ENCODE measurements at places on chromosomes 4 and X.

GRCh38 chr4:54185866-54186265 lies 43.2 kb upstream of the PDGFRA start:
- no peak for DNase-seq

DNA sequence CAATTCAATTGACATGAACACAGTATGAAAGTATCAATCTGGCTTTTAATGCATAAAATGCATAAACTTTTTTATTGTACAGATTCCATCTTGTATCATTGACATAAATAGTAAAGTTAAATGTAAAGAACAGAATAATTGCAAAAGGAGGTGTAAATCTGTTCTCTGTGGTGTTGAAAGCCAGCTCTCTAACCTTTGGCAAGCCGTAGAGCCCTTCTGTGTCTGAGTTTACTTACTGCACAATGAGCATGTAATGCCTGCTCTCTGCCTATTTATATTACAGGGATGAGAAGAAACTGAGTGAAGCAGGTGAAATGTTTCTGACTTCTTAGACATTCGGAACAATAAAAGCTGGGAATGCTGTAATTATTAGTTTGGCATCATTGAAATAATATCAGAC lies 389.3 kb upstream of the EPHA5 start:
- no peak for DNase-seq

DNA sequence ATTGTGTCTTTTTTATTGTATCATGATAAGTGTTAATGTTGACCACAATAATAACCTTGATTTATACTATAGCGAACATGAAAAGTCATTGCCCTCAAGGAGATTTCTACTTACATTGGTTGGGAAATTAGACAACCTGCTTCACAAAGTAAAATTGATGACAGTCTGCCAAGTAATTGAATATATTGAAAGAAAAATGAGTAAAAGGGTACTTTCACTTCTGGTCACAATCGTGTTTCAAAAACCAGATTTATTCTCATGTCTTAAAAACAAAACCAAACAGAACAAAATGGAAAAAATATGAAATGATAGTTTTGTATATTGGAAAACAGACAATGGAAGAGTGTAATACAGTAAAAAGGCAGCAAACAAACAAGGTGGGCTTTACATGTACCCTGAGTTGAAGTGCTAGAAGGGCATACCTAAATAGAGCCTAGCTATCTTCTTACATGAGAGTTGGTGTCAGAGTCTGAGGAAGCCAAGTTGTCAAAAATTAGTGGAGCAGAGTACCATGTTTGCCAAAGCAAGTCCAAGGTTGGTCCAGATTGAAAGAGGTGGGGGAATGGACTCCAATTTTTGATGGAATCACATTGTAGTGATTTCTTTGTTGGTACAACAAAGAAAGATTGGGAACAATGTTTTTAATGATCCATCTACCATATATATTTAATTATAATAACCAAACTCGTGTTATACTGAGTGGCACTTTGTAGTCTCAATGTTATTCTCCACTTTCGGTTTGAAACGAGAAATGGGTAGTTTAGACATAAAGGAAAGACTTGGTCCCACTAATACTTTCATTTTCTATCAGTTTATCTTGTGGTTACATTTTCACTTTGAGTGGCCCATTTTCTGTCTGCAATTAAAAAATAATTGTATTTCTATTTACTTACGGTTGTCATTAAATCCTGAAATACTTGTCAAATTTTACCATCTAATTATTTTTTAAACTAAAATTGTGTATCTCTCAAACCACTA lies 775.6 kb downstream of the STIM2 start:
- DNase-seq: no peak

DNA sequence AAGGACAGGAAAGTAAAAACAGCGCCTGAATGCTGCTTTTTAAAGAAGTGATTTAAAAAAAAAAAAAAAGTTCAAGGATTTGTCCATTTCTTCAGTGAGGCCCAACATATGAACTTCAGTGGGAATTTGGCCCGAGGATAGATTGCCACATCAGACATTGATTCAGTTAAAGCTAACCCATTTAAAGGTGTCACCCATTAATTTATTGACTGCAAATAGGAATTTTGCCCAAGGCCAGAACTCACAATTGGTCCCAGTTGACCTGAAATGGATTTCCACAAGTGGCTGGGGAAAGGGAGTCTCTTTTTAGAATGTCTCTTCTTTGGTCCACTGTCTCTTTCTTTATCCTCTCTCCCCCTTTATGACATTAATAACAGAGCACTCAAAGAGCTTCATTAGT lies 86.5 kb upstream of the RPL34 start:
- DNase-seq: no peak

DNA sequence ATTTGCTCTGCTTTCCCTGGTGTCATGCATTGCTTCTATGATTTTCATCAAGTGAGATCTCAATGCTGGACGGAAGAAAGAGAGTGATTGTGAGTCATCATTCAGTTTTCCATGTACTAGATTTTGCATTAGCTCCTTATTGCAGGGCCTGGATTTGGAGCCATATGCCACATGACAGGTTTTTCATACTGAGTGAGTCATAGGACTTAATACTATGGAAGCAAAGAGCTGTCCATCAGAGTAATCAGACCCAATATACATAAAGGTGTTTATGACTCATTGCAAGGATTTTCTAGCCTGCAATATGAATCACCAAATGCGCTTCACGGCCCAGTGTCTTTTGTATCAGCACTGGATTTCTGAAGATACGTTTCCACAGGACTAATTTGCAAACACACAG lies 11.2 kb upstream of the TFDP3 start:
- DNase-seq: no peak

- DNase-seq: no peak
Measured at GRCh38 chrX:107442914-107443527, 6.4 kb upstream of the FRMPD3 start.

DNA sequence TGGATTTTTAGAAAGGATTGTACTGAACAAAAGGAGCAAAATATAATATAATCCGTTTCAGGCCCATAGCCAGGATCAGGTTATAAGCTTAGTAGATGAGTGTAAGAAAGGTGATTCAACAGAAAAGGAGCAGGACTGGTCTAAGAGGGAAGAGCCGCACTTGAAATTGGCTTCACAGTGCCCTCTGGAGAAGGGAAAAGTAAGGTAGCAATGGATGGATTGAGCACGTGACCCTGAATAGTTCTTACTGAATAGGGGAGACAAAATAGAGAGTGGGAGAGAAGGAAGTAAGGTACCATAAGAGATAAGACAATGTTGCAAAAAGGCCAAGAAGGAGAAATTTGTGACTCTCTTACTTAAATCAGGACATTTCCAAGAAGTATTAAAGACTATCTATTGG lies 15.6 kb downstream of the CXorf66 start:
- DNase-seq: no peak

- DNase-seq: no peak
Measured at GRCh38 chr4:151045907-151046306, 30.8 kb upstream of the LRBA start.

GRCh38 chr4:123350191-123350544 lies 46.4 kb upstream of the SPRY1 start:
- no peak for DNase-seq

- DNase-seq: peak; percentile 38
Measured at GRCh38 chrX:46978341-46979291, 66.4 kb downstream of the JADE3 start.

- no peak for DNase-seq
Measured at GRCh38 chrX:2799369-2799768, 29.4 kb upstream of the GYG2 start.

- DNase-seq: no peak
Measured at GRCh38 chr4:140005699-140006098, 148.3 kb downstream of the MAML3 start.

- DNase-seq: no peak
Measured at GRCh38 chrX:43500996-43501694, 155.0 kb upstream of the MAOA start.

- no peak for DNase-seq
Measured at GRCh38 chrX:118521435-118521834, 25.8 kb downstream of the DOCK11 start.

DNA sequence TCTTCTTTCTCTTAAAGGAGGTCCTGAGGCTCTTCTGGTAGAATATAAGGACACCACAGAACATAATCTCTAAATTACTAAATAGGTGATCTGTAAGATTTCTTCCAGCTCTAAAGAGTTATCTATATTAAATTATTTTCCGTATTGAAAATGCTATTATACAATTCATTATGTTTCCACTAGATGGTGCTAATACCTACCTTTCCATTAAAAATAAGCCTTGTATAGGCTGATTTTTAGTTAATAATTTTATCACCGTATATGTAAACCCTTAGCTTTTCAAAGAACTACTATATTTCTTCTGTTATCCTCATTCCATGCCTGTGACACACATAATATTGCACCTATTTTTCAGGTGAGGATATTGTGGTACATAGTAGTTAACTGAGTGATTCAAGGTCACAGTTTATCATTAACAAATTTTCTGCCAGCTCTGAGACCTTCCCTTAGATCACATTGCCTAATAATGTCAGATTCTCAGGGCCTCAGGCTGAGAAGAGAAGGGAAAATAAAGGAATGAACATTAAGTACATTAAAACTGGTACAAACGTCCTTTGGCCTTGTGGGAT lies 138.8 kb downstream of the TEX11 start:
- no peak for DNase-seq

GRCh38 chr4:88814043-88814617 lies 116.5 kb upstream of the NAP1L5 start:
- DNase-seq: no peak

- no peak for DNase-seq
Measured at GRCh38 chr4:148074462-148074861, 342.6 kb downstream of the ARHGAP10 start.

DNA sequence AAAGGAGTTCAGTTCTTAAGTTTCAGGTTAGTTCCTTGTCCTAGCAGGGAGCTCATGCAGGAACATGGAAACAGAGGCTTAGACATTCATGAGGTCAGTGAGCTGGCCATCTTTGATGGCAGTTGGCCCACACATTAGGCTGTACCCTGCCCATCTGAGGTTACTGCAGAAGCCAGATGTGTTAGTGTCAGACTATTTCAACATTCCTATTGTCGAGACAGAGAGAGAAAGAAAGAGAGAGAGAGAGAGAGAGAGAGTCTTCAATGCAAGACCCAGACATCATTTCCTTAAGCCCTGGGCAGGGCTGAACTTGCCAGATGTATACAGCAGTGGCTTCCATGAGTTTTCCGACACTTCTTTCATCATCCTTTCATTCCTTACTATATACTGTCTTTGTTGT lies 91.3 kb downstream of the PPP1R2C start:
- DNase-seq: no peak

GRCh38 chrX:11053351-11053750 lies 57.8 kb upstream of the HCCS start:
- DNase-seq: no peak
